ENCODE measurements at places on chromosomes 11 and 22.

DNA sequence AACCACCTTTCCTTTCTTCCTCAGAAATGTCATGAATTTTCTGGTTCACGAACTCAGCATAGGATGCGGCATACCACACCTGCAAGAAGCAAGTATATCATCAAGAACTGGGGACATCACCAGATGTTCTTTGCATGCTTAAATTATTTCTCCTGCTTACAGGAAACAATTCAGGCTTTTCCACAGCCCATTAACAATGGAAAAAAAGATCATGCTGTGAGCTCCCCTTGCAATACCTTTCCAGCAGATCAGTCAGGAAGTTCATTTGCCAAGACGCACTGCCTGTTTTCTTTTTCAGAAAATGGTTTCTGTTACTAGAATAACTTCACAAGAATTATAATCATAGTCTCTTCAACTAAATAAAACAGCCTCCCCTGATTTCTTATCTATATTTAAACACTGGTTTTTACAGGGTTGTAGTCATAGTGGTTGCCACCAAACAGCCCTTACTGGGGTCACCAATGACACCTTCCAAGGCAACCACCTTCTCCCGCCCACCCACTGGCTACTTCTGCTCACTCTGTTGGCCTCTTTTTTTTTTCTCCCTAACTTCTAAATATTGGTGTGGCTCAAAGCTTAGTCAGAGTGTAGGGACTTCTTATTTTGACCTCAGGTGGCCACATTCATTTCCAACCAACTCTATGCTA lies 42.3 kb upstream of the NFRKB start:
- no peak for DNase-seq

DNA sequence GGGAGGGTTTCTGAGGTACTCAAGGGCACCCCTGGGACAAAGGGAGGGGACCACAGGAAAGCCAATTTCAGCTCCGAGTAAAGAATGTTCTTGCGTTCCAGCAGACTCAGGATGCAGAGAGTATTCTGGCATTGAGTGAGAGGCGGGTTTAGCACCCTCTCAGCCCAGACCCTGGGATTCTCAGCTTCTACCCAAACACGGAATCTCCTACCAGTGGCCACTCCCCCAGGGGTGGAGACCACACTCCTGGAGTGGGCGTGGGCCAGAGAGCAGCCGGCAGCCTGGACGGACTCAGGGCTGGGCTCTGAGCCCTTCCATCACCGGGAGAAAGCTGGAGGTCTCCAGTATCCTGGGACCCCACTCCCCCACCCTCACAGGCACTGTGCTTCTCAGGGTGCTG lies 26.1 kb upstream of the TTLL12 start:
- DNase-seq, result no peak

GRCh38 chr11:7892059-7892699 lies 38.9 kb downstream of the OR10A6 start:
- peak; percentile 38 for DNase-seq

DNA sequence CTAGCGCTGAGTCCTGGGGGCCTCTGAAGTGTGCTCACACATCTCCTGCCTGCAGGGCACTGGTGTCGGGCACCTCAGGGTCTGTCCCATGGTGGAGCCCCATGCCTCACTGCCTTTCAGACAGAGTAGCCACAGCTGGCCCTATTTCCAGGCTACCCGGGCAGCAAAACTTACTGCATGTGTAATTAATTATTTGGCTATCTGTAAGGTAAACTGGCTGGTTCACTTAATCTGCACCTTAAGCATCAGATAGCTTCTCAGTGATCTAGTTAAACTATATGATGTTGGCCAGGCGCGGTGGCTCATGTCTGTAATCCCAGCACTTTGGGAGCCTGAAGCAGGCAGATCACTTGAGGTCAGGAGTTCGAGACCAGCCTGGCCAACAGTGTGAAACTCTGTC lies 5.3 kb downstream of the PNPLA3 start:
- DNase-seq, result no peak

DNA sequence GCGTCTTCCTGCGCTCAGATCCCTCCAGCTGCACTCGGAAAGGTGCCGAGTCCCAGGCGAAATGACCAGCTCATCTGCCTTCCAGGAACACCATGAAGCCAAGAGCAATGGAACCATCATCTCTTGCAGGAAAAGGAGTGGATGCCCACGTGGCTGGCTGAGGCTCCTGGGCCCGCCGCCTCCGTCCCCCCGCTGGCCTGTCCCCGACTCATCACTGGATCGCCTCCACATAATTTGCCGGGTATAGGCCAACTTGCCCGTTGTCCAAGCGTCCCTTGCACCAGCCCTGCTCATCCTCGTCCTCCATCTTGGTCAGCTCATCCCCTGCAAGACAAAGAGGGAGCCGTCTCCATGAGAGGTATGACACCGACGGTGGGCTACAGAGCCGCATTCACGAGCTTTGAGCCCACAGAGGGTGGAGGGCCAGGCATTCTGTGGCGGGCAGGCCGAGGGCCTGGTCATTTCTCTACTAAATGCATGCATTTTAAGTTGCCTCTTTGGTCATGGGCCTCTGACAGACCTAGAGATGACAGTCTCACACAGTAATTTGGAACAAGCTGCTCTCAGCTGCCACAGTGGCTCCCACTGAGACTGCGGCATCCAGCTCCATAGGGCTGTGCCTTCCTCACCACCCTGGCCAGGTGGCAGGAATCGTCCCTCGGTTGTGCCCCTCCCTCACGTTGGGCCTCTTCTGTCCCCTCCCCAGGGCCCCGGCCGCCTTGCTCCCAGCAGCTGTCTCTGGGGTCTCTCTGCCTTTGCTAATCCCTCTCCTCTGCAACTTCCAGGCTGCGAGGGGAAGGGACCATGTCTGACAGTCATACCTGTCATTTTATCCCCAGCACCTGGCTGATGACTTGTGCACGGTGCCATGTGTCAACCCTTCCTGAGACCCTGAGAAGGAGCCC lies 14.3 kb upstream of the ARFGAP3 start:
- DNase-seq, result no peak

- no peak for DNase-seq
These were observed 64.7 kb downstream of the LDLRAD3 start for GRCh38 chr11:36008584-36008983.

GRCh38 chr11:75022296-75022695 lies 33.6 kb downstream of the NEU3 start:
- DNase-seq, result no peak

DNA sequence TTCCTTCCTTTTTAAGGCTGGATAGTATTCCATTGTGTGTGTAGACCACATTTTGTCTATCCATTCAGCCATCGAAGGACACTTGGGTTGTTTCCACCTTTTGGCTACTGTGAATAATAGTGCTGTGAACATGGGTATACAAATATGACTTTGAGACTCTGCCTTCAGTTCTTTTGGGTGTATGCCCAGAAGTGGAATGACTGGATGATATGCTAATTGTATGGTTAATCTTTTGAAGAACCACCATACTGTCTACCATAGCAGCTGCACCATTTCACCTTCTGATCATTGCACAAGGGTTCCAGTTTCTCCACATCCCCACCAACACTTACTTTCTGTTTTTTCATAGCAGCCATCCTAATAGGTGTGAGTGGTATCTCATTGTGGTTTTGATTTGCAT lies 30.3 kb downstream of the SGSM1 start:
- no peak for DNase-seq

GRCh38 chr11:112321501-112322172 lies 61.0 kb upstream of the PLET1 start:
- DNase-seq, result peak; percentile 66

- DNase-seq, result no peak
These were observed 8.8 kb upstream of the EMSY start for GRCh38 chr11:76436020-76436419.

DNA sequence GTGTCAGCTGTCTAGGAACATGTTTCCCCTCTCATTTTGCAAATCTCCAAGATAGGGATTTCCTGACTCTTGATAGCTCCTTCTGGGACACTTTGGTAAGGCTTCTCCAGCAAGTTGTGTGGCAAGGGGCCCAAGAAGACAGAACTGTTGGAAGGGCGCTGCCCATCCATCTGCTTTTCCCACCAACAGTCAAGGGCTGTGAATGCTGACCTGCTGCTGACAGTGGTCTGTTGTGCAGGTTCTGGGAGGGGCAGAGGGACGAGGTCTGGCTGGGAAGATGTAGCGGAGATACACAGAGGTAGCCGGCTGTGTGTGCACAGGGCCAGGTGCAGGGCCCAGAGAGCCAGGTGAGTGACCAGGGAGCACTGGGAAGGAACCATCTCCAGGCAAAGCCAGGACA lies 12.2 kb downstream of the BCR start:
- DNase-seq, result no peak

DNA sequence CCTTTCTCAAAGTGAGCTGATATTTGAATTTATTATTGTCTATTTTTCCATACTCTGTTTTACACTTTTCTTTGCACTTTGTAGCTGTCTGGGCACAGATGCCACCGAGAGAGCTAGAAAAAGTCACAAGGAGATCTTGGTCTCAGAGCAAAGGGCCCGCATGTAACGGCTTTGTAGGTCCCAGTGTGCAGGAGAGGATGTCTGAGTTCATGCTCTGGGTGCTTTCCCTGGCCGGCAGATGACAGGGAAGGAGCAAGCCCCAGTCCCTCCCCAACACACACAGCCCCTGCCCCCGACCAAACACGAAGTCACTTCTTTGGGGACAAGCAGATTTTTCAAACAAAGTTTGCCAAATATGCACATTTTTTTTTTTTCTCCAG lies 55.8 kb downstream of the SMIM38 start:
- DNase-seq, result no peak

DNA sequence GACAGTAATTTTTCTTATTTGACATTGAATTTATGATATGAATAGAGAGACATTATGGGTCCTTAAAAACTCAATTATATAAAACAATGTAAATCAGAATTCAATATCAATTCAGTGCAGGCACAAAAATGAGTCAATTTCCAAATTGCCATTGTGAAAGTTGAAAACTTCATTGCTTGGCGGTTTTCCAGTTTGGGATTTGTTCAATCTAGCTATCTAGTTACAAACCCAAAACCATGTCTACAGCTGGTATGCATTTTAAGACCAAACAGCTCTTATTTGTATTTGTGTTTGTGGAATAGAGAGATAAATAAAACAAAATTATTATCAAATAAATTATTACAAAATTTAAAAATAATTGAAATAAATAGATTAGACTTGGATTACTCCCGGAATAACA lies 1206.6 kb upstream of the RAG2 start:
- no peak for DNase-seq

DNA sequence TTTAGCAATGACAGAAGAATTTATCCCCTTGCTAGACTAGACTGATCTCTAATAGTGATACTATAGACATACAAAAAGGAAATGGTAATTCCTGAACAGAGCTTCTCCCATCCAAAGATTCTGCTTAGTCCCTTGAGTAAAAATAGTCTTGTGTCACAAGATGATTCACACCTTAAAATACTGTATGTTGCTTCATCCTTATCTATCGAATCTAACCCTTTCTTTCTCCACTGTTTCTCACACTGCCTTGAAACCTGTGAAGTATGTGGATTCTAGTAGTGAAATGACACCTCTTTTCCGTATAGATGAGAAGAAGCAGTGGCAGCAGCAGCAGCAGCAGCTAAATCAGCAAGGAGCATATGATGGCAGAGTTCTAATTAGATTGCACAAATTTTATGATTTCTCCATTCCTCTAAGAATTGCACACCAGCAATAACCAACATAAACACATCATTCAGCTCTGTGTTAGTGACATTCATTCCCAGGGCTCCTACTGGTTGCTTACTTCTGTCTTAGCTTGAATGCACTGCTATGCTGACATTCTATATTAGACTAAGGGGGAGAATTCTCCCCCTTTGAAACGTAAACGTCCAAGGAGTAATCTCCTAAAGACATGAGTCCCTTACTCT lies 14.6 kb downstream of the KCNA4 start:
- DNase-seq, result no peak

GRCh38 chr11:56764976-56765375 lies 16.5 kb upstream of the OR9G4 start:
- no peak for DNase-seq

- DNase-seq, result no peak
These were observed 1003.3 kb upstream of the CCDC90B start for GRCh38 chr11:84289381-84289906.

- no peak for DNase-seq
These were observed 31.9 kb downstream of the FBLN1 start for GRCh38 chr22:45534339-45535192.

DNA sequence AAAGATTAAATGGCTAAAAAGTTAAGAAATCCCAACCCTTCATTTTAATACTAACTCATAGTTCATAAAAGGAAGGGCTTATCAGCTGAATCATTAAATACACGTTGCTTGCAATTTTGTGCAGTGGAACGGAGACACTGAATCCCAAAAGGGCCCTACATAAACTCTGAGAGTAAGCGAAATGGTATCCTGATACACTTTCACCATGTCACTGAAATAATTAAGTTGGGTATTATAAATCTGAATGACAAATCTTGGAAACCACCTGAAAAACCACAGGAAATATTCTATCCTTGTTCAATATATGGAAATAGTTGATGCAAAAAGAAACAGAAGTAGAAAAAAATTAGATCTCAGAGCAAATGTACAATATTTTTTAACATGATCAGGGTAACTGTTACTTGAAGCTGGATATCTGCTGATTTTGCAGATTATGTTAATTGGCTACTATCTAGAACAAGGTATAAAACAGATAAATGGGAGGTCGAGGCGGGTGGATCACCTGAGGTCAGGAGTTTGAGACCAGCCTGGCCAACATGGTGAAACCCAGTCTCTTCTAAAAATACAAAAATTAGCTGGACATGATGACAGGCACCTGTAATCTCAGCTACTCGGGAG lies 55.1 kb downstream of the MAML2 start:
- no peak for DNase-seq

DNA sequence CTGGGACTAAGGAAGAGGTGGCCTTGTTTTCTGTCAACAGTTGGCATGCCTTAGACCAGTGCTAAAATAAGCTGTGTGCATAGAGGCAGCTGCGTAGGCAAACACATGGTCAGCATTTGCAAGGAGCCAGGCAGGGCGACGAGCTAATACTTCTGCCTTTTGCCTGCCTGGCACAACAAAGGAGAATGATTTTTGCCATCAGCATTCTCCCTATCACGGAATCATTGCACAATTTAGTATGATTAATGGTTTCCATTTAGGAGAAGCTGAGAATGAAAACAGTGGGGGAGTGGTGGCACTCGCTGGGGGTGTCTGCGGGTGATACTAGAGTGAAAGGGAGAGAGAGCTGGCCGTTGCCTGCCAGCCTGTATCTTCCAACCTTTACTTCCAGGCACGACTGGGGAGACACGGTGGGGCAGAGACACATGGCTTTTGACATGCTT lies 336.0 kb downstream of the CADM1 start:
- no peak for DNase-seq

GRCh38 chr22:29150701-29151100 lies 55.0 kb upstream of the EMID1 start:
- DNase-seq, result no peak

- DNase-seq, result no peak
These were observed 14.6 kb downstream of the SPECC1L start for GRCh38 chr22:24285245-24285644.

GRCh38 chr11:47225552-47226400 lies 11.0 kb downstream of the DDB2 start:
- DNase-seq, result no peak

- DNase-seq, result peak; percentile 82
These were observed at the start of gene ADAMTS15 for GRCh38 chr11:130448416-130449309. Gene ADAMTS15 (plus strand): TSS chr11:130448645. CDS start chr11:130448974, 329 bp downstream.

DNA sequence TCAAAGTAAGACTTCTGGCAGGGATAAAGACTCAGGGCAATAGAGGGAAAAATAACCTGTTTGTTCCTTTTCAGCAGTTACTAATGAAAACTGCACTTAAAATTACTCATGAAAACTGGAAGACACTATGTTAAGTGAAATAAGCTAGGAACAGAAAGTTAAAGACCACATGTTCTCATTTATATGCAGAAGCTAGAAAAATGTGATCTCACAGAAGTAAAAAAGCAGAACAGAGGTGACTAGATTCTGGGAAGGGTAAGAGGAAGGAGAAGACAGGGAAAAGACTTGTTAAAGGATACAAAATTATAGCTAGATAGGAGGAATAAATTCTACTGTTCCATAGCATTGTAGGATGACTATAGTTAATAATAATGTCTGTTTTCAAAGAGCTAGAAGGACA lies 22.2 kb downstream of the HPS5 start:
- no peak for DNase-seq

Measured in AG09319 (cell line).